ENCODE measurements at places on chromosomes 2 and 18.

DNA sequence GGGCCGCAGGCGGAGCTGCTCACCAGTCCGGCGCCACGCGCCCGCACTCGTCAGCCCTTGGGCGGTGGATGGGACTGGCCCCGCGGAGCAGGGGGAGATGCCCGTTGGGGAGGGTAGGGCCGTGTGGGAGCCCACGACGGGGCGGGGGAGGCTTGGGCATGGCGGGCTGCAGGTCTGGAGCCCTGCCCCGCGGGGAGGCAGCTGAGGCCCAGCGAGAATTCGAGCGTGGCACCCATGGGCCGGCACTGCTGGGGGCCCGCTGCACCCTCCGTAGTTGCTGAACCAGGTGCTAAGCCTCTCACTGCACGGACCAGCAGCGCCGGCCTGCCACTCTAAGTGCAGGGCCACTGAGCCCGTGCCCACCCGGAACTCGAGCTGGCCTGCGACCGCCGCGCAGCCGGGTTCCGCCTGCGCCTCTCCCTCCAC lies 182.4 kb upstream of the ERBB4 start:
- DNase-seq, result no peak

DNA sequence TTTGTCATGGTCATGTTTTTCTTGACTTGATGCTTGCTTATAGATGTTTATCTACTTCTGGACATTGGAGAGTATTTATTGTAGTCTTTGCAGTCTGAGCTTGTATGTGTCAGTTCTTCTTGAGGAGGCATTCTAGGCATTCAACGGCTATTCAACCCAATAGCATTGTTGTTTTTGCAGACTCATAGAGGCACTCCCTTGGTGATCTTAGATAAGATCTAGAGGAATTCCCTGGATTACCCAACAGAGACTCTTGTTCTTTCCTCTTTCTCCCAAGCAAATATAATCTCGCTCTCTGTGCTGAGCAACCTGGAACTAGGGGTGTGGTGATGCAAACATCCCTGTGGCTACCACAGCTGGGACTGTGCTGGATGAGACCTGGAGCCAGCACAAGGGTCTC lies 40.4 kb downstream of the SYT4 start:
- no peak for DNase-seq

GRCh38 chr2:67626656-67627055 lies 229.5 kb downstream of the ETAA1 start:
- no peak for DNase-seq

- no peak for DNase-seq
These were observed 233.0 kb upstream of the SIX2 start for GRCh38 chr2:45242161-45242741.

DNA sequence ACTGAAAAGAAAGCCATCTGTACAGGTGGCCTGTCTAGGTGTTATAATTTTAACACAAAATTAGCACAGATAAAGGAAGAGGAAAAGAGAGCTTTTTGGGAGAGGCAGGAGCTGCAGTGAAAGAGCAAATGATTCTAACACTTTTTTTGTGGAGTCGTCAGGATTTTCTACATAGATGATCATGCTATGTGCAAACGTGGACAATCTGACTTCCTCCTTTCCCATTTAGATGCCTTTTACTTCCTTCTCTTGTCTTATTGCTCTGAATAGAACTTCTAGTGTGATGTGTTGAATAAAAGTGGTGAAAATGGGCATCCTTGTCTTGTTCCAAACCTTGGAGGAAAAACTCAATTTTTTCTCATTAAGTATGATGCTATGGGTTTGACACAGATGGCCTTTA lies 334.5 kb downstream of the NBAS start:
- DNase-seq, result no peak

GRCh38 chr18:42563995-42564394 lies 551.5 kb downstream of the RIT2 start:
- no peak for DNase-seq

DNA sequence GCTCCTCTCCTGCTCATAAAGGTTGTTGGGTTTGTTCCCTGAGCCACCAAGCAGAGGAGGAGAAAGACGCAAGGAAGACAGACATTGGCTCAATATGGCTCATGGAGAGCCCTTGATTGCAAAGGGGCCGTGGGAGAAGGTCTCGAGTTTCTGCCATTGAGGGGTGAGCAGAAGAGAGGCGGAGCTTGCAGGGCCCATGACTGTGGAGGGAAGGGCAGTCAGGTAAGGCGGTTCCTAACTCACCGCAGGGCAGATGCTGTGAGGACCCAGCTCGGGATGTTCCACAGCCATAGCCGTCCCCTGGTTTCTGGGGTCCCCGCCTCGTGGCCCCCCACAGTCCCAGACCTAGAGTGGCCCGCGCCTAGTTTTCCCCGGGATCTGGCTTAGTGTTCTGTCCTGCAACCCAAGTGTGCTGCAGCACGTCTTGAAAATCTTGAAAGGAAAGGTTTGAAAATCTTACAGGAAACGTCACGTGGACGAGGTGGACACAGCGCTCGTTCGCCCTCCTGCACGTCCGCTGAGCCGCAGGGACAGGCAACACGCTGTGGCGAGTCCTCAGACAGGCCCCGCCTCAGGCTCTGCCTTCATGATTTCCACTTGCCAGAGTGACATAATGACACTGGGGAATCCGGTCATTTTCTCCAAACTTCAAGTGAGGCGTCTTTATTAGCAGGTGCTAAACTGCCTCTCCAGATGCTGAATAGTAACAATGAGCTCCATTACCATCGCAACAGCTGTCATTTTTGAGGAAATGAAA lies 105.5 kb upstream of the HDAC4 start:
- no peak for DNase-seq

DNA sequence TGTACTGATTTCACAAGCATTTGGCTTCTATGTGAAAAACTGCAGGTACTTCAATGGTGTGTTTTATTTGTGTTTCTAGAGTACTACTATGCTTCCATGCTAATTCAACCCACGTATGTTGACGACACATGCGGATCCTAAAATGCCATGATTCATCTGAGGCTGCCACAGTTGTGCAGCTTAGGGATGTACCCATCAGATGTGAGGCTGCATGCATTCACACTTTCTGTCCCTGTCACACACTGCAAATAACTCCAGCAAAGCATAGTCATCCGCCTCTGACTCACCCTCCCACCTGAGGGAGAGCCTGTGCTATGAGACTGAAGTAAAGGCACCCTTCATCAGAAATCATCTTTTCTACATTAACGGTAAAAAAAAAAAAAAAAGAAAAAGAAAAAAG lies 22.1 kb upstream of the SERTAD2 start:
- peak; percentile 71 for DNase-seq

DNA sequence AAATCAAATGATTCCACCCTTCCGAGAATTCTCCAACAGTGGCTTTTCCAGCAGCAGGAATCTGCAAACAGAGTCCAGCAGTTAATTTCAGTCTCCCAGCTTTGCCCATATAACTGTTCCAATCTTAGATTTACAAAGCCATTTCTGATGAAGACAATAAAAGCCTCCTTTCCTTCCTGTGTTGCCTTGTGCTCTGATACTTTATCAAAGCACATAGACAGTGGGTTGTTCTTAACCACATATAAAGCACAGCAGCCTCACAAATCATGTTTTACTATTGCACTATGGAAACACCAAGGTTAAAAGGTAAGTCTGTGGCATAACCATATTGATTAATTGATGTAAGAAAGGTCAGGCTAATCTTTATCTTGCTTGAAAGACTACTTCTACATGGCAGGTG lies 89.8 kb upstream of the MMADHC start:
- DNase-seq, result no peak

DNA sequence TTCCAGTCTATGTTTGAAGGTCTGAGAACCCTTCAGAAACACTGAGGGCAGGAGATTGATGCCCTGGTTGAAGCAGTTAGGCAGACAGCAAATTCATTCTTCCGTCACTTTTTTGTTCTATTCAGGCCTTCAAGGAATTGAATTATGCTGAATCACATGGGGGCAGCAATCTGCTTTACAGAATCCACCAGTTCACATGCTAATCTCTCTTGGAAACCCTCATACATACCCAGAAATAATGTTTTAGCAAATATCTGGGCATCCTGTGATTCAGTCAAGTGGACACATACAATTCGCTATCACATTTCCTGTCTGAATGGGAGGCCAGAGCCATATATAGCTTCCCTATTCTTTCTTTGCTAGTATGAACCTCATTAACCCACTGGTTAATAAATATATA lies 301.4 kb upstream of the CNTNAP5 start:
- no peak for DNase-seq

GRCh38 chr2:236904389-236905263 lies 181.1 kb upstream of the COPS8 start:
- DNase-seq, result no peak

GRCh38 chr2:170147576-170147975 lies 30.4 kb upstream of the MYO3B start:
- DNase-seq, result no peak

DNA sequence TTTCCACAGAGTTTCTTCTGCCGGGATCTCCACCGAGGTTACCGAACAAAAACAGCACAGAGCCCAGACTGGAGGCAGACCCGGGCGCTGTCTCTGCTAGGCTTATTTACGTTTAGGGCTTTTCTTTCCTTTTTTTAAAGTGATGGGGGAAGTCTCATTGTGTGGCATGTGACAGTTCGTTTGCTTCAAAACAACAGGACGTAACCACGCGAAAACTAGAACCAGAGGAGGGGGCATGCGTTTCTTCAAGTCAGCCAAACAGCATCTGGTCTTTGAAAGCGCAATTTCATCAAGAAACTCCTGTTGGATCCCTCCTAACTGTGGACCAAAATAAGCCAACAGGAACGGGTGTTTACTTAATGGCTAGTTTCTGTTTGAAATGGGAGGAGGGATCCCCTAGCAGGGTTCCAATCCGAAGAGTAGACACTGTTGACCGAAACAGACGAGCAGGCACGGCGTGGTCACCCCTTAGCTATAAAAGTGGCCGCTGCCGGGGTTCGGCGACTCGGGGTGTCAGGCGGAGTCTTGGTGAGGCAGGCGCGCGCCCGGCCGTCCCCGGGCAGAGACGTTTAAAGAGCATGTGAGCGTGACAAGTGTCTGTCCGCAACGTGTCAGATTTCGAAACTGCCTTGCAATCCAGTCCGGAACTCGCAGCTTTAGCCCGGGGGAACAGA lies 997 bp upstream of the TGIF1 start:
- peak; percentile 79 for DNase-seq

- DNase-seq, result no peak
These were observed 24.0 kb upstream of the MARCO start for GRCh38 chr2:118918017-118918416.

DNA sequence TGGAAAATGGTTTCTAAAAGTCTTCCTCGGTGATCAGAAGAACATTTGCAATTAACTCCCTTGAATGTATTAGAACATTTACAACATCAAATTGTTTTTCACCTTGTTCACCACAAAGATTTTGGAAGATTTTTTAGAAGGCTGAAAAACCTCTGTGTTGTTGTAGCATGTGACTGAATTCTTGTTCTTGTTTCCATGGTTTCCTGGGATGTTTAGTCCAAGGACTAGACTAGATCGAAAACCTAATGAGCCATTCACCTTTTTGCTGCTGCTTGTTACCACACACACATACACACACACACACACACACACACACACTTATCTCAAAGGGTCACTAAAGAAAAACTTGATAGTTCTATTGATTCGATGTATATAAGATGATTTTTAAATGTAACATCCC lies 380.0 kb downstream of the LRRTM4 start:
- DNase-seq, result no peak

GRCh38 chr2:9347411-9347881 lies 75.9 kb downstream of the ITGB1BP1 start:
- DNase-seq, result no peak

DNA sequence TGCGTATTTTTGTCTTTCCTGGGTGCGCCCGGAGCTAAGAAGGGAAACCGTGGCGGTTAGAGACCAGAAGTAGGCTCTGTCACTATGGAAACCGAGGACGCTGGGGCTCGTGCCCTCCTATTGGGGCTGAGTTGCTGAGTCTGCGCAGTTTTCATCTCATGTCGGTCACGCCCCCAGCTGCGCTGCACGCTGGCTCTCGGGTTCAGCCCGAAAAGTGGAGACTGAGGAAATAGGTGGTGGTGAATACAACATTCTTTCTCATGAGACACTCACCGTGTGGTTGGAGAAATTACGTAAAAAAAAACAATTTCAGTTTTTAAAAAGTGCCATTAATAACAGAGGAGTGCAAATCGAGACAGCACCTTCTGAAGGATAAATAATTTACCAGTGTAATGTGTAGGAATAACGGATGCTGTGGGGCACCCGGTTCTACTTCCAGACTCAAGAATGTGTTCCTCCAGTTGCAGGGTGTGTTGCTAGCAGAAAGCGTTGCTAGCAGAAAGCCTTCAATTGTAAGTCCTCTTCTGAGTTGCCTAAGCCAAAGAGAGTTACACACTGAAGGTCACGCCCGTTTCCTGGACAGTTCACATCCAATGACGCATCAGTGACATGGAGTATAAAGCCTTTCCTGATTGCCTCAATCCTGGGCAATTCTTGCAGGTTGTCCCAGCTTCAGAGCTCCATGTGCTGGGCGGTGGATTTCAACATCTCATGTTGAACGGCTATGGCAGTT lies 20.4 kb upstream of the CXXC1 start:
- DNase-seq, result peak; percentile 92

DNA sequence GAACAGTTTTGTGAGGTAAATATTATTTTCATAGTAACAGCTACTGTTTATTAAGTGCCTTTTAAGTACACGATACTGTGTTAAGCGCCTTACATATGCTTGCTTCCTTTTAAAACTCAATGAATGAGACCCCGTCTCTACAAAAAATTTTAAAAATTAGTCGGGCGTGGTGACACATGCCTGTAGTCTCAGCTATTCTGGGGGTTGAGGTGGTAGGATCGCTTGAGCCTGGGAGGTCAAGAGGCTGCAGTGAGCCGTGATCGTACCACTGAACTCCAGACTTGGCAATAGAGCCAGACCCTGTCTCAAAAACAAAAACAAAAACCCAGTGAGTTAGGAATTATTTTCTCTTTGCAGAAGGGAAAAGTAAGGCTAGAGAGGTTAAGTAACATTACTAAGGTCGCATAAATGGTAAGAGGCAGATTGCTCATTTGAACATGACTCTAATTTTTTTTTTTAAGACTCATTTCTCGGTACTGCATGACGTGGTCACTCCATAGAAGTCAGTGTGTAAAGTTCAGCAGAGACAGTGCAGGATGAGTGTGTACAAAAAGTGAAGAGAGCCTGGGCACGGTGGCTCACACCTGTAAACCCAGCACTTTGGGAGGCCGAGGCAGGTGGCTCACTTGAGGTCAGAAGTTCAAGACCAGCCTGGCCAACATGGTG lies 1.1 kb downstream of the METAP1D start:
- no peak for DNase-seq

- DNase-seq, result no peak
These were observed 11.1 kb downstream of the ARHGEF33 start for GRCh38 chr2:38900726-38901125.
